ENCODE measurements at places on chromosomes 12 and 14.

DNA sequence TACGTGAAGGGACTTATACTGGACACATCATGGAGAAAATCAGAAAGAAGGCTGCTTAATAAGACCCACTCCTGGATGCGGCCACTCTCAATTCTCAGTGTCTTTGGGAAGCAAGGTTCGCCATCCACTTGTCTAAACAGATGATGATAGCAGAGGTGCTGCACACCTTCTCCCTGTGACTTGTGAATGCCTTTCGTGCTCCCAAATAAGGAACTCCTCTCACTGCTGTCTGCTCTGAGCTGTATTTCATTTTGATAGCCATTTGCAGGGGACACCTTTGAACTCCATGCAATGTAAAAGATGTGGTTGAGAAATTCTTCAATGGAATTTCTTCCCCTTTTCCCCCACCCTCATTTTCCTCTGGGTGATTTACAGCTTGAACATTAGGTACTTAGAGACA, 11.6 kb downstream of the RMST start:
- peak; percentile 57 for DNase-seq

DNA sequence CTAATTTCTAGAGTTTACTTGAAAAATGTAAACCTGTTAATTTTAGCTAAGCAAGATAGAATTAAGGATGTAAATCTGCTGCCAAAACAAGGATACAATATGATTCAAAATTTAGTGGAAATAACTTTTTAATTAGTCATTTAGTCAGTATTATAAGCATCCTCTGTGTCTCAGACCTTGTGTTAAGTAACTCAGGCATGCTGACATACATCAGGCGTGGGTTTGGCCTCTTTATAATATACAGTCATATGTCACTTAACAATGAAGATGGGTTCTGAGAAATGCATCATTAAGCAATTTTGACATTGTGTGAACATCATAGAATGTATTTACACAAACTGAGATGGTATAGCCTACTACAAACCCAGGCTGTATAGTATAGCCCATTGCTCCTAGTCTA, 386.9 kb downstream of the ZFP36L1 start:
- no peak for DNase-seq

- peak; percentile 66 for DNase-seq
Measured at GRCh38 chr14:39265033-39265432, 31.3 kb downstream of the MIA2 start.

- peak; percentile 38 for DNase-seq
Measured at GRCh38 chr12:120599672-120600552, 18.7 kb upstream of the POP5 start.

Measured in NCI-H69 (cell line).